Keratinocyte (primary cell): ENCODE measurements at places on chromosomes 6 and 20. TPM values are rescaled to one million over a fixed set of nuclear protein-coding genes. Genes with fewer than 3 reads are reported as not detected.

GRCh38 chr6:82693094-82693493, 329.5 kb downstream of the TPBG start:
- DNase-seq = no peak

- DNase-seq = no peak
Observed at GRCh38 chr6:82741996-82742385, 323.6 kb downstream of the UBE3D start.

GRCh38 chr20:16709017-16709416, 20.8 kb upstream of the SNRPB2 start:
- DNase-seq = no peak

GRCh38 chr20:16528078-16528477, 45.2 kb downstream of the KIF16B start:
- peak; percentile 85 for DNase-seq

GRCh38 chr6:36656441-36656840, 22.1 kb upstream of the CDKN1A start:
- DNase-seq = no peak

The GPX5 gene
- not detected in 3 replicates for polyA plus RNA-seq

The SEMG2 gene
- polyA plus RNA-seq = not detected in 3 replicates

The EBF4 gene
- 0.12 to 0.17 TPM in 2 of 3 replicates, not detected in the other for polyA plus RNA-seq
